ENCODE measurements at places on chromosomes 16 and 17.

DNA sequence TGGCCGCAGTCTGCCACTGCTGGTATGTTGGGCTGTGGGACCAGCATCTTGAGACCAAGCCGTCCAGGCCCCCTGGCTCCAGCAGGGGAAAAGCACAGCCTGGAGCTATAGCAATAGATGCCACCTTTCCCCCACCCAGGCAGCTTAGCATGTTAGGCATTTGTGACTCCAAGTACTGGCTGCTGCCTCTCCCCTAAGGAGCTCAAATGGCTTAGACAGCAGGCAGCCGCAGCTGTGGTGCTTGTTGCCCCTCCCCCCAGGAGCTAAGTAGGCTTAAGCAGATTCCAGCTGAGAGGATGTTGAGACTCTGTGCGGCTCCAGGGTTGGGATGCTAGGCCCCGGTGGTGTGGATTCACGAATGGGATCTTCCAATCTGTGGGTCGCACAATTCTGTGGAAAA is 88.8 kb upstream of the ANKFN1 start:
- DNase-seq = no peak

DNA sequence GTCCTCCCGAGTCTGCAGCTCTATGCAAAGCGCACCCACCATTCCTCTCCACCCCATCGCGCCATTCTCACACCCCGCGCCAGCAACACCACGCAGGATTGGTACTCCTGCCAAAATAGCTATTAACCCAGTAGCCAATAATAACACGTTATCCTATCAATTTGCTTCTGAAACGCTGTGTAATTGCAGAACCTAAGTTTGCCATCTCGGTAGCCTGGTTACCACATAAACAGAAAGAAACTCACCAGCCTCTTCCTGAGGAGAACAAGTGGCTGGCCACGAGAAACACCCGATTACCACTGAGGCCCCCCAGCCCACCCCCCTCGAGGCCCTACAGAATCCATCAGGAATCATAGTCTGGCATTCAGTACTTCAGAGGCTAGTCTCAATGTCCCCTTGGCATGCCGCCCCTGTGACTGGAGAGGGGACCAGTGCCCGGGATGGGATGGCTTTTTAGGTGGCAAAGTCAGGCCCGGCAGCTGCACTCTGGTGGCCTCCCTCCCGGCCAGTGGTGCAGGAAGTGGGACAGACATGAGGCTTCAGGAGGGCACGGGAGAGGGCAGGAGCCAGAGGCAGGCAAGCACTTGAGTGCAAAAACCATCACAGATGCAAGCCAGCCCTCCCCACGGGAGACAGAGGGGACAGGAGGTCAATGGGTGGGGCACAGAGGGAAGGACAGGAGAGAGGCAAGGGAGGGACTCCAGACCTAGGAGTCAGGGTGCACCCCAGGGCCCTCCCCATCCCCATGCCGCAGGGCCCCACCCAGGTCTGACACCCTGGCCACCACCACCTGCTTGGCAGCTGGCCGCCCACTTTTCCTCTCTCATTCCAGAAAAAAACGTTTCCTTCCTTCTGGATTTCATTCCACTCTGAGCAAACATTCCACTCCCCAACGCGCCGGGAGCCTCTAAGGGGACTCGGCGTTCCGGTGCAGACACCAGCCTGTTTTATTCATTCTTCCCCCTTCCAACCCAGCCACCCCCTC is 192.5 kb downstream of the ZNF423 start:
- no peak for DNase-seq

DNA sequence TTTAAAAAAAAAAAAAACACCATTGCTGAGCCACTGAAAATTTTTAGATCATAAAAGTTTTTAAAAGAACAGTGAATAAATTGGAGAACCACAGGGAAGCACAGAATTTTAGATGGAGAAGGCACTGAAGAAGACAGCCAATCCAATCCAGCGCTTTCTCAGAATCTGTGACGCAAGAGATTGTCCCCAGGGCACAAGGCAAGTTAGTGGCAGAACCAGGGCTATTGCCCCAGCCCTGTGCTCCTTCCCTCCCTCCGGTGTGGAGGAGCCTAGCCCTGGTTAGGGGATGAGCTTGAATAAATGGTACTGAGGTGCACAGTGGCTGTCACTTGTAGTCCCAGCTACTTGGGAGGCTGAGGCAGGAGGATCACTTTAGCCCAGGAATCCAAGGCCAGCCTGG is 108.3 kb downstream of the ZNF423 start:
- no peak for DNase-seq

DNA sequence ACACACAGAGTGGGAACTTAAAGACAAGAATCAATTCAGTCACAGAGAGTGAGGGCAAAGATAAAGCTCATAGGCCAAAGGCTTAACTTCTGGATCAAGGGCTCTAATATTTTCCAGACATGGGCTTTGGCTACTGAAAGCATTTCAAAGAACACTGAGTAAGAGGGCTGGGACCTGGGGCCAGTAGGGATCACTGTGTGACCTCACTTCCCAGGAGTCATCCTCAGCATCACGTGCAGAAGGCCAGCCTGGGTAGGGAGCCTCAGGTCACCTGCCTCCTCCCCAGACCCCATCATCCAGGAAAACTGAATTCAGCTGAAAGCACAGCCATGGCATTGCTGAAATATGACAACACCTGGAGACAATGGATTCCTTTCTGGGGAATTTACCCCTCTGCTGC is 163.5 kb downstream of the RAB11FIP4 start:
- no peak for DNase-seq

- DNase-seq = no peak
These were observed 7.0 kb downstream of the ZNF598 start for GRCh38 chr16:2002406-2003230.

GRCh38 chr16:84712801-84713775 is 13.3 kb downstream of the USP10 start:
- no peak for DNase-seq

DNA sequence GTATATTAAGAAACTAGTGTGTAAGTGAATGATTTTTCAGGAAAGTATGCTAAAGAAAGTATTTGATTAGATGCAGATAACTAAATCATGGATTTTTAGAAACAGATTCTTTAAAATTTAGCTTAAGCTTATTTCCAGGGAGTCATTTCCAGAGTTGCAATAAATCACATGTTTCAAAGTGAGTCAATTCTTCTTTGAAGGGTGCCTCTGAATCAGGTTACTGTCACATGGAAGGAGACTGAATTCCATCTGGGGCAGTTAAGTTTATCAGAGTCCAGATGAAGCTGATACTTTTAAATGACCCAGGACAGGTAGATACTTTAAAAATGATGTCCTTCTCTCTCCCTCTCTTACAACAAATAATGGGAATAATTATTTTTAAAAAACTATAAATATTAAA is 5.0 kb downstream of the MFSD11 start:
- DNase-seq = peak; percentile 48

DNA sequence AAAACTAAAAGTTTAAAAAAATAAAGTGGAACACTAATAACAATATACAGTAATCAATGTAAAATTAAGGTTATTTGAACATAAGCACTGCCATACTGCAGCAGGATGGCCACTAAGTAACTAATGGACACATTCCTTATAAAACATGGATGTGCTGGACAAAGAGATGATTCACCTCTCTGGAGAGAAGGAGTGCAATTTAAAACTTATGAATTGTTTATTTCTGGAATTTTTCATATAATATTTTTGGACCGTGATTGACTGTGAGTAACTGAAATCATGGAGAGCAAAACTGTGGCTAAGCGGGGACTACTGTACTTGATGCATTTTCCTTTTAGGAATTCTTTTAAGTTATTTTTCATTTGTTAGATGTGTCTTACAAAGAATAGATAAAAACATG is 21.8 kb downstream of the CBFB start:
- no peak for DNase-seq

GRCh38 chr17:82892899-82893565 is 53.2 kb upstream of the ZNF750 start:
- no peak for DNase-seq

- no peak for DNase-seq
These were observed 5.4 kb downstream of the LRRC75A start for GRCh38 chr17:16486373-16487250.

GRCh38 chr17:81323083-81323369 is 27.9 kb upstream of the SLC38A10 start:
- DNase-seq = no peak

DNA sequence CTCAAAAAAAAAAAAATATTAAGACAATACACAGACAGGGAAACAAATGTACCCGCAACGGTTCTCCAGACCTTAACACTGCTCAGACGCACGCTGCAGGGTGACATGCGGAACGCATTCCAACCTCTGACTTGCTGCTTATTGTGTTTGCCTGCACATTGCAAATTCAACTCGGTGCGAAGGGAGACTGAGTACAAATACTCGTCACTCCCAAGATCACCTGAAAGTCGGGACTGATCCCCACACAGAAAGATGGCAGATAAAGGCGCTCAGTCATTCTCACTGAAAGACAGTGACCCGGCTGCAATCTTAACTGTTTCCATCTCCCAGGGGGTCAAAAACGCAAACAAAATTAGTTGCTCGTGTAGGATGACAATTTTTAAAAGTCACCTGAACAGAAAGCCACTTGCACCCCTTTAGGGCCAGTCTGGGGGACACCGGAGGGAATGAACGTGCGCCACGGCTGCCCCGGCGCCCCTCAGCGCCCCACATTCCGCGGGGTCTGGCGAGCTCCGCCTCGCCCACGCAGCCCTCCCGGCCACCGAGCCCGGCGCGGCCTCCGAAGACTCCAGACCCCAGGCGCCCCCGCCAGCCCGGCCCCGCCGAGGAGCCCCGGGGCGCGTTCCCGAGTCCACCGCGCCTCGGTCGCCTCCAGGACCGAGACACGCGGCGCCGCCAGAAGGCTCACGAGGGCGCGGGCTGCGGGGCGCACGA is 589 bp downstream of the CLCN7 start:
- DNase-seq = peak; percentile 57

DNA sequence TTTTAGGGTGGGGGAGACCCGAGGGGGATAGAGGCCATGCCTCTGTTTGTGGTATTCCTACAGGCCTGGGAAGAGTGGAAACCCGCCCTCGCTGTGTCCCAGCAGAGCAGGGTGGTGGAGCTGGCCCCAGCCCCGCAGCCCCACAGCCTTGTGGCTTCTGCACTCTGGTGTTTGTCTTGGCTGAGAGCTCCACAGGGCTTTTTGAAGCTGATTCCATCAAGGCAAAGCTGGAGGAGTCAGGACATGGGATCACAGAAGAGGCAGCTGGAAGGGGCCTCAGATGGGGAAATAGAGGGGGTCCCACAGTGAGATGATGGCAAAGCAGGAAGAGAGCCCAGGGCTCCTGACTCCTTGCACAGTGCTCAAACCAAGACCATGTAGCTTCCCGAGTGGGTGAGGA is 5.0 kb upstream of the WFIKKN2 start:
- no peak for DNase-seq

DNA sequence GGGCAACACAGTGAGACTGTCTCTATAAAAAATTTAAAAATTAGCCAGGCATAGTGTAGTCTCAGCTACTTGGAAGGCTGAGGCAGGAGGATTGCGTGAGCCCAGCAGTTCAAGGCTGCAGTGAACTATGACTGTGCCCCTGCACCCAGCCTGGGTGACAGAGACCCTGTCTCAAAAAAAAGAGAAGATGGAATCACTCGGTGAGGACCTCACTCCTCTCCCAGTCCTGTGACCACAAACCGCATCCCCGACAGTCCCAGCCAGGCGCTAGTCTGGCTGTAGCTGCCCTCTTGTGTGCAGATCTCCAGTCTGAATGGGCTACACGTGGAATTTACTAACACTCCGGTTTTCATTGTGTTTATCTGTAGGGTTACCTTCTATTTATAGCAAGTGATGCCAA is 11.1 kb downstream of the DEXI start:
- no peak for DNase-seq

GRCh38 chr16:4316864-4317531 is 1.1 kb downstream of the GLIS2 start:
- no peak for DNase-seq

DNA sequence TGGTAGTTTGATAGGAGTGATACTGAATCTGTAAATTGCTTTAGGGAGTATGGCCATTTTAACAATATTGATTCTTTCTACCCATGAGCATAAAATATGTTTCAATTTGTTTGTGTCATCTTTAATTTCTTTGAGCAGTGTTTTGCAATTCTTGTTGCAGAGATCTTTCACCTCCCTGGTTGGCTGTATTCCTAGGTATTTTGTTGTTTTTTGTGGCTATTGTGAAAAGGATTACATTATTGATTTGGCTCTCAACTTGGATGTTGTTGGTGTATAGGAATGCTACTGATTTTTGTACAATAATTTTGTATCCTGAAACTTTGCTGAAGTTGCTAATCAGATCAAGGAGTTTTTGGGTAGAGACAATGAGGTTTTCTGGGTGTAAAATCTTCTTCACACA is 3.2 kb downstream of the KRTAP9-9 start:
- no peak for DNase-seq

DNA sequence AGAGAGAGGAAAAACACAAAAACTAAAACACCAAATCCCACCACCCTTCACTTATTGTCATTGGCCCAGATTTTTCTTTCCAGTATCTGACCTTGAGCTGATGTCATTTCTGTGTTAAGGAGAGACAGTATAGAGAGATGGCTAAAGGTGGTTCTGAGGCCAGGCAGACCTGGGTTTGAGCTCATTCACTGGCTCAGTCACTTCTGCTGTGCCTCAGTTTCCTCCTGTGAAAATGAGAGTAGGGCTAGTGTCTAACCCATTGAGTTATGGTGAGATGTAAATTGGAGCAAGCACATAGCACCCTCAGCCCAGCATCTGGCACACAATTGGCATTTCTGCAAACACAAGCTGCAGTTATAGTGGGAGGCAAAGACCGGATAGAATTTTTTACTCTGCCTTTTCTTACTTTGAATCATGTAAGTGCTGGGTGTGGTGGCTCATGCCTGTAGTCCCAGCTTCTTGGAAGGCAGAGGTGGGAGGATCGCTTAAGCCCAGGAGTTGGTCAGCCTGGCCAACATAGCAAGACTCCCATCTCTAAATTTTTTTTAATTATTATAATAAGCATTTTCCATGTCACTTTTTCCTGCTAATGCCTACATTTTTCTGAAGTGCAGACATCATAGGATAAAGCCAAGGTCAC is 6.4 kb upstream of the KIFC3 start:
- DNase-seq = no peak

- DNase-seq = no peak
These were observed 457.9 kb upstream of the CDH5 start for GRCh38 chr16:65908568-65908967.

DNA sequence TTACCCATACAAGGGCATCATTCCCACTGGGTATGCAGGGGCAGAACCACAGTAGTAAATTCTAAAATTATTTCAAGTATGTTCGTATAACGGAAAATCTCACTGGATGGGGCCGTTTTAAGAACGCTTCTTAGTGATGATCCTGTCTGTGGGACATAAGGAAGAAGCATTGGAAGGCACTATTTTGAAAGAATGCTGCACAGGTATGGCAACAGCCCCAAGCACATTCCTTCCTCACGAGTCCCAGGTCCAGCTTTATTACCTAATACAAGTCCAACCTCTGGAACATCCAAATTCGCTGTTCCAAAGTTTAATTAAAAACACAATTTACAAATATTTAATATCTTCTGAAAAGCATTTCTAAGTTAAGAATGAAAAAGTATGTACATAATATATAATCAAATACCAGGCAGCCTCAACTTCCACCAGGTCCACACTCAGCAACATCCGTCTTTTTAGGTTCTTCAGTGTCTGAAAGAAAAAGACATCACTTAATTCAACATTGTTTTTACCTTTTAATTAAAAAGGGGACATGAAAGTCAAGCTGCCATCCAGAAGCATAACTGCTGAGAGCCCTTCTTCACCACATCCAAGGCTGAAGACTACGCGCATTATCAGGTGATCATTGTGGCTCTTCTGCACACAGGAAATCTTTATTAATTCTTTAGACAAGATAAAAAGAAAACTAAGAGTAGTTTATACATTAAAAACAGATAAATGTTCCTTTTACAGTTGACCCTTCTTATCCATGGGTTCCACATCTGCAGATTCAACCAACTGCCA is 49.8 kb downstream of the BRD7 start:
- DNase-seq = no peak
